ENCODE measurements at places on chromosomes 5 and 9.
A peak's percentile ranks its signal among the peaks of the same experiment; 100 is the strongest.

DNA sequence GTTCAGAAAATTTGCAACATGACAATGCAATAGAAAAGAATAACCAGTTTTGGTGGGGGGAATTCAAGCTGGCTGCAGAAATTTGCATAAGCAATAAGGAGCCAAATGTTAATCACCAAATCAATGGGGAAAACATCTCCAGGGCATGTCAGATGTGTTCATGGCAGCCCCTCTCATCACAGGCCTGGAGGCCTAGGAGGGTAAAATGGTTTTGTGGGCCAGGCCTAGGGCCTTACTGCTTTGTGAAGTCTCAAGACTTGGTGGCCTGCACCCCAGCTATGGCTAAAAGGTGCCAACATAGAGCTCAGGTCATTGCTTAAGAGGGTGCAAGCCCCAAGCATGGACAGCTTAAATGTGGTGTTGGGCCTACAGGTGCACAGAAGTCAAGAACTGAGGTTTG, 29.7 kb upstream of the SLC36A1 start:
- DNase-seq: no peak

DNA sequence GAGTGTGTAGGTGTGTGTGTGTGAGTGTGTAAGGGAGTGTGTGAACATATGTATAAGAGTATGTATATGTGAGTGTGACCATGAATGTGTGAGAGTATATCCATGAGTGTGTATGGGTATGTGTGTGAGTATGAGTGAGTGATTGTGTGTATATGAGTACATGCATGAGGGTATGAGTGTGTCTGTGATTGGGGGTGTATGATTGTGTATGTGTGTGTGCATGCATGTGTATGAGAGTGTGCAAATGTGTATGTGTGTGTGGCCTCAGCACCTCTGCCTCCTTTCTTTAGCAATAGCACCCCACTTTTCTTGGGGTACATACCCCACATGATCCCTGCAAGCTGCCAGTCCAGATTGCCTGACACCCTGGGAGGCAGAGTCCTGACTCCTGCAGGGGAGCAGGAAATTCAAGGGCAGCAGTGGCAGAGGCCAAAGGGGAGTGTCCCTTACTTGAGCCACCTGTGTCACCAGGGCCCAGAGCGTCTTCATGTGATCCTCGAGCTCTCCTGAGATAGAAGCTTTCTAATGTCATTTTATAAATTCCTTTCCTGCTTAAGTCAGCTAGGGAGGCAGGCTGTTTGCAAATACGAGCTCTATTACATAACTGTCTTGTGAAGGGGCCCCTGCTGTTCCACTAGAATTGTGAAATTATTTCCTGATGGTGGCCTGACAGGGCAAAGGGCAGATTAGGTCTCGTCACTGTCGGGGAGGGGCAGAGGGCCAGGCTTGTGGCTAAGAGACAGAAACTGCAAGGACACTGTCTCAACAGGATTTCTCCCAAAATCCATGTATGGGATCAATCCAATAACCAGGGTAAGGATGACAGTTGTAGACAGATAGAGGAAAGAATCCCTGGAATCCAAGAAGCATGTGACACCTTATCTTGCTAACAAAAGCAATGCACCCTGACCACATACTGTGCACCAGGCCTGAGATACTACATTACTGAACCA, 389.1 kb downstream of the GADD45G start:
- DNase-seq: no peak

- DNase-seq: no peak
Measured at GRCh38 chr5:81080809-81081460, 120.8 kb downstream of the RASGRF2 start.

GRCh38 chr5:177446200-177447065, at the start of gene PRR7:
Gene PRR7 (plus strand): TSS chr5:177446814. CDS start chr5:177455068, 8,254 bp downstream.
- DNase-seq: peak; percentile 78

GRCh38 chr9:88976890-88977257, 14.4 kb upstream of the S1PR3 start:
- DNase-seq: no peak

DNA sequence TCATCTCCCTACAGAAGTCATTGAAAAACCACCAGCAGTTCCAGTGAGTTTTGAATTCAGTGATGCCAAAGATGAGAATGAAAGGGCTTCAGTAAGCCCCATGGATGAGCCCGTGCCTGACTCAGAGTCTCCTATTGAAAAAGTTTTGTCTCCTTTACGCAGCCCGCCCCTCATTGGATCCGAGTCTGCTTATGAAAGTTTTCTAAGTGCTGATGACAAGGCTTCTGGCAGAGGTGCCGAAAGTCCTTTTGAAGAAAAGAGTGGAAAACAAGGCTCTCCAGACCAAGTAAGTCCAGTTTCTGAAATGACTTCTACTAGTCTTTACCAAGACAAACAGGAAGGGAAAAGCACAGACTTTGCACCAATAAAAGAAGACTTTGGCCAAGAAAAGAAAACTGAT, 90.1 kb downstream of the MAP1B start:
- no peak for DNase-seq

DNA sequence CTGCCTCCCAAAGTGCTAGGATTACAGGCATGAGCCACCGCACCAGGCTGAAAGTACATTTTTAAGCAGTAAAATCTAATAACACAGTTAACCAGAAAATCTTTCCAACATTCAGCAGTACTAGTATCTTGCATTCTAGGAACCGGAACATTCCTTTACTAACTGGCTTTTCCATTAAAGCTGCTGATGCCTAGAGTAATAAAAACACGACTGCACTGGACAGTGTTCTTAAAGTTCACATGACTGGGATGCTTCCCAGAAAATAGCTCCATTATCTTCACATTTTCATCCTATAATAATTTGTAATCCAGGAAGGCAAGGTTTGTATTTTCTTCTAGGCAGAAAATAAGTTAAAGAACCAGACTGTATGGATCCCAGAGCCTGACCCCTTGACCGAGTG, 9.8 kb downstream of the PTPN3 start:
- no peak for DNase-seq

DNA sequence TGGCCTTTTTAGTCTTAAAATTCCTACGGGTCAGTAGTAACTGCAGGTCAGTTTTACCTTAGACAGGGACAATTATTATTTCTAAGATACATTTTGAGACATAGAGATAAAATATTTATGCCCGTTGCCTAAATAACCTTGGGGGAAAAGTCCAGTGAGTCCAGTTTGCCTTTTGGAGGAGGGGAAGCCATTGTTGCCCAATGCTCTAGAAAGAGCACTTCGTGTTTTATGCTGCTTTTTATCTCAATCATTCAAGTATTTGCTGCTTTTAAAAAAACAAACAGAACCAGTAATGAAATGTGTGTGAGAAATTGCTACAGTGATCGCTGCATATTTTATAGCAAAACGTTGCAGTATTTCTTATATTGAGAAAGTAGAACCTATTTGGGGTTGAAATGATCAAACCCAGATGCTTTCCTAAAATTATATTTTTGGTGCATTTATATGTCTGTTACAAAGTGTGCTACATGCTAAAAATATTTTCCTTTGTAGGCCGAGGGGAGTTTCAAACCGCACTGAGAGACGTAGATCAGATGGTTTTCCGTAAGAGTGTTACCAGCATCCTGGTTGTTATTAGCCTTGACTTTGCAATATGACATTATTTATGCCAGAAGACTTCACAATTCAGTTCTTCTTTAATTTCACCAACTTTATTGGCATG, 266.8 kb downstream of the AOPEP start:
- DNase-seq: no peak

DNA sequence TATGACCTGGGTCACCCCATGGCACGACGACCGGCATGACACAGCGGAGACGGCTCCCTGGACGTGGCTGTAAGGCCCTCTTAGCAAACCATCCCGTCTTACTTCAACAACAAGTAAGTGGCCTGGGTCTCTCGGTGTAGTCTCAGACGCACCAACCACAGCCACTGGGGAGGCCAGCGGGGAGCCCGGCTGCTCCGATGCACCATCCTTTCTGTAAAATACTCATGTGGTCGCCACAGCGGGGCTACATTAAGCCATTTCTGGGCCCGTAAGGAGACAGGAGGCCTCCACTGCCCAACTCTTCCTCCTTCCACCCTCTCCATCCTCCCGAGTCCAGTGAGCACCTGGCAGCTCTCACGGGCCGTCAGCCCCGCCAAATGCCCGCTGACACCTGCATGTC, 4.7 kb downstream of the QSOX2 start:
- DNase-seq: no peak

GRCh38 chr5:76920491-76920890, 32.4 kb upstream of the CRHBP start:
- DNase-seq: no peak

- DNase-seq: no peak
Measured at GRCh38 chr5:171986772-171987171, 19.7 kb downstream of the FBXW11 start.

- DNase-seq: no peak
Measured at GRCh38 chr5:23482642-23483041, 24.8 kb upstream of the PRDM9 start.

GRCh38 chr5:102737161-102737560, 17.9 kb upstream of the PAM start:
- no peak for DNase-seq

DNA sequence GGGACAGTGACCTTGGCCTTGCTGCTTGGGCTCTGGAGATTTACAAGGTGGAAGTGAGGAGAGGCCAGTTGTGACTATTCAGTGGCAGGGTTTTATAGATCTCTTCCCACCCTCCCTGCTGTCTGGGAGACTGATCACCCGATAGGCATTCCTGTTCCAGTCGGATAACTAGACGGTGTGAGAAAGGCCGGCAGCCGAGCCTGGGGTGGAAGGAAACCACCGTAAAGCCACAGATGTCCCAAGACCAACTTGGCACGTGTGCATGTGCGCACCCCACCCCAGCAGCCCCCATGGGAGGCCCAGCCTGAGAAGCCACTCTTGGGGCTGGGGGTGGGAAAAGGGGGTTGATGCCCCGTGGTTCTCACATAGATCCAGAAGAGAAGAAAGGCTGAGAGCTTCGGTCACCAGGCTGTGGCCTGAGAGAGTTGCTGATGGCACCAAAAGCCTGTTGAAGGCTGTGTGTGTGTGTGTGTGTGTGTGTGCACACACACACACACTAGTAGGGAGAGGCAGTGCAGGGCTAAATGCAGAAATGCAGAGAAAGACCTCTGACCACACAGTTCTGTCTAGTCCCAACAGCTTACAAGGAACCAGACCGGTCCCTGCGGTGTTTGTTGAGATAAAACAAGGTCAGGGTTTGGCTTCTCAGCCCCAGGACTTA, 225.8 kb downstream of the FANCC start:
- DNase-seq: no peak

DNA sequence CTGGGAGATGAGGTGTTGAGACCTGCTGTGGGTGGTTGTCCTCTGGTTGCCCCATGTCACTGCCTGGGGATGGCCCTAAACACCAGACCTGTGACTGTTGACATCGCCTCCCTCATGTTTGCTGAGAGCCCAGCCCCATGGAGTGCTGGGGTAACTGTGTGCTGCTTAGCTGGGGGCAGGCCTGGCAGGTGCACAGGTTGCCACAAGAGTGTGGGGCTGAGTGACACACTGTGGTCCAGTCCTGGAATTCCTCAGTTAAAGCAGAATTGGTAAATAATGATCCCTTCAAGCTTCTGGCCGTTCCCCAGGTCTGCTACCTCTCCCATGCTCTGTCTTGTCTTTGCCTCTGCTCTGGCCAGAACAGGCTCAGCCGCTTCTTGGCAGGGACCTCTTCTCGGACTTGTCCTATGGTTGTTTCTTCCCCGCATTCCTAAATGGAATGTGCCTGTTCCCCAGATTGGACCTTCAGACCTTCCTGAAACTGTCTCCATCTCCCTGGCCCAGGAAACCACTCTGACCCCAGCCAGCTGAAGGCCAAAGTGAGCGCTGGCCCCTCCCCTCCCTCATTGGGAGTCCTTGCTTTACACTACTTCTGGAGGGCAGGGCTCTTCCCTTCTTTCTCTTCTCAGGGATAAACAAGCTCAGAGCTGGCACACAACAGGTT, 61.2 kb upstream of the PITX1 start:
- no peak for DNase-seq

GRCh38 chr5:167953151-167953798, 338.2 kb upstream of the WWC1 start:
- DNase-seq: no peak

DNA sequence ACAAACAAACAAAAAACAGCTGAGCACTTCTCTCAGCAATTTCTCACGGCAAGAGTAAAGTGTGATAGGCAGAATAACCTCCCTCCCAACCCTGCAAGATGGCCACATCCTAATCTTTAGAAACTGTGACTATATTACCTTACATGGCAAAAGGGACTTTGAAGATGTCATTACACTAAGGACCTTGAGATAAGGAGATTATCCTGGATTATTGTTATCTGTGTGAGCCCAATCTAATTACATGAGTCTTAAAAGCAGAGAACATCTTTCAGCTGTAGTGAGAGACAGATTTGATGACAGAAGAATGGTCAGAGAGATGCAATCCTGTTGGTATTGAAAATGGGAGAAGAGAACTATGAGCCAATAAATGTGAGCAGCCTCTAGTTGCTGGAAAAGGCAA, 347.9 kb downstream of the CDH9 start:
- DNase-seq: no peak

- DNase-seq: no peak
Measured at GRCh38 chr5:68557162-68557936, 341.8 kb downstream of the PIK3R1 start.

- DNase-seq: no peak
Measured at GRCh38 chr5:16074358-16074757, 105.2 kb downstream of the MARCHF11 start.

DNA sequence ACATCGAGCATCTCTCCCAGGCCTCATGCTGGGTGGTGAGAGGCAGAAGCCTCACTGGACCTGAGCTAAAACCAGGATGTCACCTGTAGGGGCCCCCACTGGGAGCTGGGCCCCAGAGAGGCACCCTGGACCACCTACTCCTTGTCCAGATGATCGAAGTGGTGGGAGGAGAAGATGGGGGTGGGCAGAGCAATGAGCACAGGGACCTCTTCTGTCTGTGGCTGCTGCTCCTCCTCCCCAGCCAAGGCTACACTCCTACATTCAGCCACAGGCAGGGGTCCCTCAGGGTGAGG, 227.5 kb downstream of the CACNA1B start:
- peak; percentile 1 for DNase-seq

- no peak for DNase-seq
Measured at GRCh38 chr5:74623006-74623611, 17.4 kb downstream of the ENC1 start.

DNA sequence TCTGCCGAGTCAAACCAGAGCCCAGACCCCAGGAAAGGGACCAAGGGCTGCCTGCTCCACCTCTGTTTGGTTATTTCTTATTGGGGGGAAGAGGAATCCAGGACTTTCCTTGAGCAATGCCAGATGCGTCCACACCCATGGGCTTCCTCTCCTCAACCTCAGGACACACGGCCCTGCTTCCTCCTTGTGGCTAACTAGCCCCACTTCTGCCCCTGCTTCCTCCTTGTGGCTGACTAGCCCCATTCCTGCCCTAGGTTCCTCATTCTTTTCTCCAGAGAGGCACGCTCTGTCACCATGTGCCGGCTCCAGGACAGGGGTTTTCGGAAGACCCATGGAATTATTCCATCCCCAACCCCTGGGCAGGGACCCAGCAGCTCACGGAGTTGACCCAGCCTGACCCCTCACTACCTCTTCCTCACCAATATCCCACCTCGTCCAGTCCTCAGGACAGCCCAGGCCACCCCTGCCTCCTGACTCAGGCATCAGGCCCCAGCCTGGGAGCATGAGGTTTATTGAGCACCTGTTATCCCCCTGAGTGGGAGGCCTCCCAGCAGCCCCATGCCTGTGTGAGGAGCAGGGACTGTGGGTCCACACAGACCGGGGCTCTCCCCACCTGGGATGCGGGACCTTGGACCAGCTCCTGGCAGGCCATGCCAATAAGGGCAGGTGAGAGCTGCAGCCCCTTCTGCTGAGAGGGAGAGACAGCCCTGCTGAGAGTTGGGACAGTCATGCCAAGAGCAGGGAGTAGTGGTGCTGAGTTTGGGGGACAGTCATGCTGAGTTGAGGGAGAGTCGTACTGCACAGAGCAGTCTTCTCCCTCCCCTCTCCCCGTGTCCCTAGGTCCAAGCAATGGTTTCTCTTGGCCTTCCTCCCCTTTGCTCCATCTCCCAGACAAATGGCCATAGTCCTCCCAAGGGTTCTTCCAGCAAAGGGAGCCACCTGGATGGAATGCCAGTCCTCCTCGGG, 11.8 kb upstream of the FCN1 start:
- no peak for DNase-seq

All from activated T-cell treated with anti-CD3 and anti-CD28 coated beads, Interleukin-2, amount 50 U/mL, for 48 hours (primary cell).